ENCODE measurements at places on chromosomes 6 and 20. TPM values are rescaled to one million over a fixed set of nuclear protein-coding genes. Genes with fewer than 3 reads are reported as not detected.

ECI2 gene
- polyA plus RNA-seq = 66.1 TPM

TMC2 gene
- not detected for polyA plus RNA-seq

SOX4 gene
- 0.11 TPM for polyA plus RNA-seq

GRCh38 chr6:41100871-41101287, 28.1 kb downstream of the NFYA start:
- H3K27me3 ChIP-seq = no peaks in the 10 kb centered on the region
- no peaks in the 10 kb centered on the region for H3K4me1 ChIP-seq

DNA sequence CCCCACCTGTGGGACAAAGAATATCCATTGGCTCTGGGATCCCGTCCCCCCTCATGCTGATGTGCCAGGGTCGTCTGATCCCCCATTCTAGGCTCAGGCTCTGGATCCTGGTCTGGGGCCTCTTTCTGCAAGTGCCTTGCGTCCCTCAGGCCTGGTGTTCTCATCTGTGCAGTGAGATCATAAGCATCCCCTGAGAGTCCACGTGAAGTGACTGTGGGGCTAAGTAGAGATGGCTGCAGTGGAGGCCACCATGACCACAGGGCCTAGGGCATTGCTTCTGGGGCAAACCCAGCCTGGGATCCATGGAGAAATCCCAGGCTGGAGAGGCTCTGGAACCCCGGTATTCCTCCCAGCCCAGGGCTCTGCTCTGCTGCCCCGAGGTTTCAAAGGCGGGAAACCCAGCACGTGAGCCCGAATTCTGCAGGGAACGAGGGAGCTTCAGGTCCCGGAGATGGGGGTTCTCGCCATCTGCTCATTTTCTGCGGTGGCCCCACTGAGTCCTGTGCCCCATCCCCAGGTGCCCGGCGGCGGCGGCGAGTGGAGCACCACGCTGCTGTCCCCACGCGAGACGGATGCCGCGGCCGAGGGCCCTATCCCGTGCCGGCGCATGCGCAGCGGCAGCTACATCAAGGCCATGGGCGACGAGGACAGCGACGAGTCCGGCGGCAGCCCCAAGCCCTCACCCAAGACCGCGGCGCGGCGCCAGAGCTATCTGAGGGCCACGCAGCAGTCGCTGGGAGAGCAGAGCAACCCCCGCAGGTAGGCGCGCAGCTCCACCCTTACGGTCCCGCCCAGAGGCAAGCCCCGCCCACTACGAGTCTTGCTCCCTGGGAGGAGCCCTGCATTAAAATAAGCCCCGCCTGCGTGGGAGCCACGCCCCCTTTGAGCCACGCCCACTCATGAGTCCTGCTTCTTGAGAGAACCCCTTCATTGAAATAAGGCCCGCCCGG, 105.5 kb upstream of the MYL9 start:
- DNase-seq = peak; percentile 84
- no peak overlapping the region for H3K27ac ChIP-seq
- no peaks in the 10 kb centered on the region for H3K36me3 ChIP-seq
- no peak overlapping the region for H3K4me3 ChIP-seq

GRCh38 chr6:15200087-15200486, 45.8 kb upstream of the JARID2 start:
- no peaks in the 10 kb centered on the region for H3K27me3 ChIP-seq
- no peak overlapping the region for H3K4me3 ChIP-seq
- no peaks in the 10 kb centered on the region for H3K36me3 ChIP-seq
- no peak for DNase-seq
